ENCODE measurements at places on chromosomes 16 and 17.

DNA sequence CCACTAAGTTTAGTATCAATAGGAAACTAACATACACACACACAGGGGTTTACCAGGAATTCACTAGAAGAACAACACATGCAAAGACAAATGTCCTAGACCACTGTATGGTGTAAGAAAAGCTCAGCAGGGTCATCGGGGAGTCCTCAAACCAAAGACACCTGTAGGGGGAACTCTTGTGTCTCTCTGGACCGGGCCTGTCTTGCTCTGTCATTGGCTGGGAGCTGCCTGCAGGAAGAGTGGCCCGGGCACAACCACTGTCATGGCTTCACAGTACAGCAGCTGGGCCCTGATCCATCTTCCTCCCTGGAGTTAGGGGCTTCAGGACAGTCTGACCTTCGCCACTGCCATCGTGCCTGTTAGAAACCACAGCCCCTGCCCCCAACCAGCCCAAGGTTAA is 263.6 kb upstream of the DYNLRB2 start:
- DNase-seq = no peak

GRCh38 chr17:45813048-45813725 is 29.1 kb downstream of the CRHR1 start:
- no peak for DNase-seq

- no peak for DNase-seq
These were observed 74.4 kb upstream of the ARL4D start for GRCh38 chr17:43324205-43324893.

DNA sequence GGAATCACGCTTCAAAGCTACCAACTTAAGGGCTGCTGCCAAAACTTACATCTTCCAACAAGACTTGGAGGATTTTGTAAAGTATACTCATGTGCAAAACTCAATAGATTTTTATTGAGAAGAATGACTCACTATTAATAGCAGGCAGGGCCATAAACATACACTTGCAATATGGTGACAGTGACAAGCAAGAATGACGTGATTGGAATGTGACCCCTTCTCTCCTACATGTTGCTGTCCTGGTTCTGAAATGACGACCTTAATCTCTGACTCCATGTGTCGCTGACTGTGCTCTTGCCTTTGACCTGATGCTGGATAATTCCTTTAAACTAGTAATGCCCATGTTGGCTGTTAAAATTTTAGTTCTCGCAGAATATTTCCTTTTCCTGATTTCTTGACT is 174.5 kb downstream of the PARN start:
- no peak for DNase-seq

DNA sequence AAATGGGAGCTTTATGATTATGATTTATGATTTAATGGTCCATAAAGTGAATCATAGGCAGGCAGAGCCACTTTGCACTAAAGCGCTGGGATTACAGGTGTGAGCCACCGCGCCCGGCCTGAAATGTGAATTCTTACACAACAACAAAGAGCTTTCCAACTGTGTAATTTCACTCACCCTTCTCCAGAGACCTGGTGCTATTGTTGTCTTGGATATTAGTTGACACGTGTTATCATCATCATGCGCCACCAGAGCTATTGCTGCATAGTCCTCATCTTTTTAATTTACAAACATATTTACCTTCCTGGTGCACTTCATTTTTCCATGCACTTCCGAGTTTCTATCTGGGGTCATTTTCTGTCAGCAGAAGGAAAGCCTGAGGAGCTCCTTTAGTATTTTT is 4.8 kb upstream of the UTS2R start:
- no peak for DNase-seq

GRCh38 chr17:82205720-82206508 is 6.7 kb downstream of the CCDC57 start:
- peak; percentile 93 for DNase-seq

DNA sequence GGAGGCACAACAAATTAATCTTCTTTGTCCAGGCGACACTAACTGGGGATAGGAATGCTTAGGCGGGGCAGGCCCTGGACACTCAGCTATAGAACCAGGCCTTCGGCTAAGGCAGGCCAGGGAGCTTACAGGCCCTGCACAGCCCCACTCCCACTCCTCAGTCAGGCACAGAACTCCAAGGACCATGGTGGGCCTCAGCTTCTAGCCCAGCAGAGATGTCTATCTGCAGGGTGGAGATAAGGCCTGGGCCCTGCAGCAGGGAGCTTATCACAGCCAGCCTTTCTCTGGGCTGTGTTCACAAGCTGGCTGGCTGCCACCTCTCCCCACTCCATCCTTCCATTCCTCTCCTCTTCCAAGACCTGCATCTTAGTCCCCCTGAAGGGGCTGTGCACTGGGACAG is 68.1 kb downstream of the TMEM132E start:
- no peak for DNase-seq

DNA sequence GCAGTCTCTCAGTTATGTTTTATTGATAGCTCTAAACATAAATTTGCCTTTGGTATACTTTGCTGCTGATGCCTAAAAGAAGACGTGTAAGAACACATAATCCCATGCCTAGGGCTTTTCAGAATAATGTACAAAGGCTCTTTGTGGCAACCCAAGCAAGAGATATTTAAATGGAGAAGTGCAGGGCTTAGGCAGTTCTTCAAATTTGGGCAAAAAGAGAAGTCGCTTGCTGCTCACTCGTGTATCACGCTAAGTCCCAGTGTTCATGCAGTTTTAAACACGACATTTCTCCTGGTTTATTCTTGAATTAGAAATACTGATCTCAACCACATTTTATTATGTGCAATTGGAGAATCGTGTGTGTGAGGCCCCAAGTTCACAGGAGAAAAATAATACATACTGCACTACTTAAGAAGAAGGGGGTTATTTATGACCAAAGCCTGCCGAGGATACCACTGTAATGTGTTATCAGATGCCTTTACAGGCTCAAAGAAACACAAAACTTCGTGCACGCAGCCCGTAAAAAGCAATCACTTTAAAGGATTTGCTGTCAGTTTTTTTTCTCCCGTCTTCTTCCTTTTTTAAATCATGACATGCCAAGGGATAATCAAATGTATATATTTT is 22.5 kb upstream of the IRX6 start:
- DNase-seq = no peak

DNA sequence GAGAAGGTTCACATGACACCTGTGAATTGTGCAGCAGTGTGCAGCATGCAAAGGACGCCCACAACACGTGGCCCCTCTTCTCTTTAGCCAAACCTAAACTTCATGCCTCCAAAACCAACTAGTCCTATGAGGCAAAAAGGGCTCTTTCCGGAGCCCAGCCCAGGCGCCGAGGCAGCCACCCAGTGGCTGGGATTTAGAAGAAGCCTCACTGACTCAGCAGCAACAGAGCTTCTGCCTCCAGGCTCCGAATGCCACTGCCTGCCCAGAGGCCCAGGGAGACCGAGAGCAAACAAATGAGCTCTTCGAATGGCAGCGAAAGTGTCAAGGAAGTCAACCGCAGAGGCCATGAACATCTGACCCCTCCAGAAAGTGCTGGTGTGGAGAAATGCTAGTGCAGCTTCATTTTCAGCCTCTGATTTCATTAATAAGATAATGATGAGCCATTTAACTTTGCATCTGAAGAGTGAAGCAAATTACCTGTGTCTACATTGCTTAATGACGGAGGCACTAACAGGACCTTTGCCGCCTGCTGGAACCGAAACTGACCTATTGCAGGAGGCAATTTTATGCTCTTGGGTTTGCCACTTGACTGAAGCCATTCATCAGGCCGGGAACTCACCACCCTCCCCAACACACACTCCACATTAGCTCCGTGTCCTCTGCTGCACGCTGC is 157.7 kb upstream of the RPL38 start:
- DNase-seq = no peak

DNA sequence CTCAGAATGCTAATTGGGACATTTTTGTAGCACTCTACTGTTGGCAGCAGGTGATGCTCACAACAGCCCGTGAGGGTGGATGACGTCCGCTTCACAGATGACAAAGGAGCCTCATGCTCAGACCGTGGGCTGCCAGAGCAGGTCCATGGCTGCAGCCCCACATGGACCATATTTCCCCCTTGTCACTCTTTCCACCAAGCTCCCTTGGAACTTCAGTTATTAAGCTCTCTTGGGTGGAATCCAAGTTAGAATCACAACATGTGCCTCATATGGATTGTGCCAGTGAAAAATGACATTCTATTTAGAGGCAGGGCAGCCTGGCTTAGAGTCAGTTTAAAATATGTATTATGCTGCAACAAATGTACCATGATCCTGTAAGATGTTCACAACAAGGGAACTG is 33.2 kb upstream of the STH start:
- no peak for DNase-seq

DNA sequence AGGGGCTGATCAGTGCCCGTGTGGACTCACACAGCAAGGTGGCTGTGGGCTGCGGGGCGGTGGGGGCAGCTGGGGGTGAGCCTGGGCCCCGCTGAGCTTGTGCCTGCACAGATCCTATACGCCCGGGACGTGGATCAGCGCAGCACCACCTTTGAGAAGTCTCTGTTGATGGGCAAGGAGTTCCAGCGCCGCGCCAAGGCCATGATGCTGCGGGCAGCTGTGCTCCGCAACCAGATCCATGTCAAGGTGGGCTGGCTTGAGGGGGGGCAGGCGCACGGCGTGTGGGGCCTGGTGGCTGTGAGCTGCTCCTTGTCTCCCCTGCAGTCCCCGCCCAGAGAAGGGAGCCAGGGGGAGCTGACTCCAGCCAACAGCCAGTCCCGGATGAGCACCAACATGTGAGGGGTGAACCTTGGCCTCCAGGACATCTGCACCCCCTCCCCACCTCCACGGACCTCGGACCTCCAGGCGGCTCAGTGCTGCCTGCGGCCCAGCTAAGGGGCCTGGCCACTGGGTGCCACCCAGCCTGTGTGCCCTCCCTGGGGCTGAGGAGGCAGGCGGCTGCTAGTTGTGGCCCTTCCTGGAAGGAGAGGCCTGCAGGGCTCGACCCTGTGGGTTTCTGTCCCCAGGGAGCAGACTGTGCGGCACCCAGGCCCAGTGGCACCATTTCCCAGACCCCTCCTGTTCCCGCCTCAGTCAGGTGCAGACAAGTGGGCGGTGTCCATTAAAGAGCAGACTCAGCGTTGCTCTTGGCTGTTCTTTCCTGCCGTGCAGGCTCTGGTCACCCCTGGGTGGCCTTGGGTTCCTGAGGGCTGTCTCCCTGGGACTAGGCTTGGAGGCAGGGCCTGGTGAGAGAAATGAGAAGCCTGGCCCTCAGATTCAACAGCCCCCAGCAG is 5.3 kb downstream of the GPS1 start:
- DNase-seq = no peak

- DNase-seq = no peak
These were observed 12.5 kb upstream of the SLC4A1 start for GRCh38 chr17:44280392-44280937.

DNA sequence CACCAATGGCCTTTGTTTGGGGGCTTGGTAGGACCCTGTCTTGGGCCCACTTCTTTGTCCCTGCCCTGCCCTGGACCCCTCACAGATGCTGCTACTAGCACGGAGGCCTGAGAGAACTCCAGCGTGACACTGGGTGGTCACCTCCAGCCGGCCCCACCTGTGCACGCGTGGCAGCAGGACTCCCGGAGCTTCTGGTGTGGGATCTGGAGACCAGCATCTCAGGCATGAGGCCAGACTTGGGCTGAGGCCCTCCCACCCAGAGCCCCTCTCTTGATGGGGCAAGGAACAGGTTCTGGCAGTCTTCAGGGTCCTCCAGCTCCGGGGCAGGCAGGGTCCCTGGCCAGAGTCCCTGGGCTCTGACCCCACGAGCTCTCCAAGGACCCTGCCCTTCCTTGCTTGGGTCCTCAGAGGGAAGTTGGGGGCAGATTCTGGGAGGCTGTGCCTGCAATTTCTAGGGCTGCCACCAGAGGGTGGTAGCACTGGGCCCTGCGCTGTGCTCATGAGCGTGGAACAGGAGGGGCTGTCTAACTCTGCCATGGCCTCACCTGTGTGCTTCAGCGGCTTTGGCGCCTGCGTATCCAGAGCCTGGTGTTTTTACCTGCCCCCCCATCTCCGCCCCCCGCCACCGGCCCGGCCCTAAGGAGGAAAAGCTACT is 3.1 kb upstream of the BAIAP3 start:
- DNase-seq = no peak

DNA sequence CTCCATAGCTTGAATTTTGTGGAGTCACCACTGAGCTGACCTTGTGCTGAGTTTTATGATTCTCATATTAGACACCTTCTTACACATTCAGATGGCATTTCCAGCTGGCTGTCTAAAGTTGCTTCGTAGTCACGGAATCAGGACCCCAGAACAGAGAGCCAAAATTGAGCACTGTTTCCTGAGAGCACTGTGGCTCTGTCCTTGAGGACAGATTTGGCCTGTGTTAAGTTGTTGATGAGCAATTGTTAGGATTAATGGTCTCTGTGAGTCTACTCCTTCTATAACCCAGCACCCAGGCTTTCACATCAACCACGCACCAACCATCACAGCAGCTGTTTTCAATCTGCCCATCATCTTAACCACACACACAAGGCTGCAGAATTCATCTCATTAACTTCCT is 277.5 kb upstream of the HSBP1 start:
- no peak for DNase-seq

- no peak for DNase-seq
These were observed 21.2 kb downstream of the USP31 start for GRCh38 chr16:23128056-23128455.

DNA sequence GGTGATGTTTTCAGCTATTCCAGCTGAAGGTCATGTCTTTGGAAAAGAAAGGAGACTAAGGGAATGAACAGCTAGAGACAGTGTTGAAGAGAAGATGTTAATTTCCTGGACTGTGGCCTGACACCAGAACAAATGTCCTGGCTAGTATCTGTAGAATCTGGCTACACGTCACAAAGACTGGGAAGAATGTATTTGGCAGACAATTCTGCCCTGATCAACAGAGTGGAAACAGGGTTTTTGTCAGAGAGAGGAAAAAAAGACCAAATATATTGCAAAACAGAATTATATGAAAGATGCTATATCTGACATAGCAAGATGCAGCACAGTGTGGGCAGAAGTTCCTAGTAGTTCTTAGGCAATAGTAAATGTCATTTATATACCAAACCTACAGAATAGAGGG is 17.0 kb upstream of the ANKFN1 start:
- no peak for DNase-seq

DNA sequence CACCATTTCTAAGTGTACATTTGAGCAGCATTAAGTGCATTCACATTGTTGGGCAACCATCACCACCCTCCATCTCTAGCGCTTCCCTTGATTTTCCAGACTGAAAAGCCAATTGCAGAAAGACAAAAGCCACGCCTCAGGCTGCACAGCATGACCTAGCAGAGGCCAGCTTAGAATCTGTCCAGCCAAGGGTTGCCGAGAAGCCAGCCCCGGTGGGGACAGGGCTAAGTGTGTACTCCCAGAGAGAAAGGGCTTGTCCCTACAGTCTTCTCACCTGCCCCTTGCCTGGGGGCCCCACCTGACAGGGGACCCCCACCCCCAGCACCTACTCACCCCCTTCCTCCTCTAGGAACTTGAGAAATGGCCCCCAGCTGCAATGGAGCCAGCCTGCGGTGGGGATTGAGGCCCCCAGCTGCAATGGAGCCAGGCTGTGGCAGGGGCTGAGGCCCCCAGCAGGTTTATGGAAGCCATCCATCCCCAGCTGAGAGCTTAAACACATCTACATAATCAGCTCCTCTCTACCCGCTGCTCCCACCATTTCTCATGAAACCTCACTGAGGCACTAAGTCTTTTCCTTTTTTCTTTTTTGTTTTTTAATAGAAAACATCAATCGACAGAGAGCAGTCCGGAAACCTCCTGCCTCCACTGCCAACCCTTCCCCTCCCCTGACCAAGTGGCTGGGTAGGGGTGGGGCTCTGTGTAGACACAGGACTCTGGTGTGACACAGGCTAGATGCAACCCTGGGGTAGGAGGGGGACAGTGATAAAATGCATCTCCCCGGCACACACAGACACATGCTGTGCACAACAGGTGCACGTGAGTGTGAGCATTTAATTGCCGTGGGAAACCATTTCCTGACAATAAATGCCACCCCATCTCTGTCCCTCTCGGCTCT is 77.9 kb downstream of the CCT6B start:
- DNase-seq = no peak

GRCh38 chr17:68516732-68517131 is 4.5 kb downstream of the PRKAR1A start:
- no peak for DNase-seq

Measured in cardiac septum (tissue), 1 donor.